ENCODE measurements at places on chromosomes 12 and 14.

- no peak for DNase-seq
These were observed 73.6 kb upstream of the PPP2R5C start for GRCh38 chr14:101687756-101688546.

DNA sequence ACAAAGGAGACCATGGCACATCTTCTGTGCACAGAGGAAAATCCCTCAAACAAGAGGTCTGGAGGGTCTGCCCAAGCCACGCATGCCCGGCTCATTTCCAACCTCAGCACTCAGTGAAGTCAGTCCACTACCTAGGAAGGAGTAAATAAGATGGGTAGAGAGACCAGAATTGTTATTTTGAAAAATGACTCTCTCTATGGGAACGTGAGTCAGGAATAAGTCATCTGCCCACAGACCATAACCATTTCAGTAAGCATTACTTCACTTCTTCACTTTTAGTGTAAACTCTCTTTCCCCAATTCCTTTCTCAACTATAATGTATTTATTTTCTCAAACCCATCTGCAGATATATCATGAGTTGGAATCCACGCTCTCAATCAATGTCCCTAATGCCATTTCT is 1039.9 kb upstream of the USP15 start:
- DNase-seq: no peak

DNA sequence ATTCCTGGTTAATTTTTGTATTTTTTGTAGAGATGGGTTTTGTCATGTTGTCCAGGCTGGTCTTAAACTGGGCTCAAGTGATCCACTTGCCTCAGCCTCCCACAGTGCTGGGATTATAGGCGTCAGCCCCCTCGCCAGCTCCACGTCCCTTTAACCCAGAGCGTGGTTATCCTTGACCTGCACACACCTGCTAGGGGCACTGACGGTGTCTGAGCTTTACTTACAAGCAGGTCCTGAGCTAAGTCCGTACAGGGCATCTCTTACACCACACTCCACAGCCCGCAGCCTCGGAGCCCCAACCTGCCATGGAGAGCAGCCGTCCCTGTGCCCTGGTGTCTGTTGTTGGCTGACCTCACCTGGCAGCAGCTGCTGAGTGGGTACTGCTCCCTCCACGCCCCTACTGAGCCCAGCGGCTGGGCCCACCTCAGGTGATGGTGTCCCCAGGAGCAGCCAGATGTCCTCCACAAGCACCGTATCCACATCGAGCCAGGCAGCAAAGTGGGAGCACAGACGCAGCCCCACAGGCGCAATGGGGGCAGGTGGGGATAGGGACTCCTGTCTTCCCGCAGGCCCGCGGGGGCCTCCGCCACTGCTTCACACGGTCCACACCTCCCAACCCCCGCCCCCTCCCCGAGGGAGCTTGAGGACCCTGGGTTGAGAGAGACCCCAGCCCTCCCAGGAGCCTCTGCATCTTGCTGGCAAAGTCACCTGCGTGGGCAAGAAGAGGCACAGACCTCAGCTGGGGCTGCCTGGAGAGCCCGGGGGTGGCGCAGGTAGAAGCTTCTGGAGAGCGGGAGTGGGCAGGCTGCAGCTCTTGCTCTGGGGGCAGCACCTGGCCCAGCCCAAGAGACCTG is 325.4 kb upstream of the SFSWAP start:
- no peak for DNase-seq

- DNase-seq: no peak
These were observed 12.0 kb downstream of the ADSS1 start for GRCh38 chr14:104735830-104736642.

DNA sequence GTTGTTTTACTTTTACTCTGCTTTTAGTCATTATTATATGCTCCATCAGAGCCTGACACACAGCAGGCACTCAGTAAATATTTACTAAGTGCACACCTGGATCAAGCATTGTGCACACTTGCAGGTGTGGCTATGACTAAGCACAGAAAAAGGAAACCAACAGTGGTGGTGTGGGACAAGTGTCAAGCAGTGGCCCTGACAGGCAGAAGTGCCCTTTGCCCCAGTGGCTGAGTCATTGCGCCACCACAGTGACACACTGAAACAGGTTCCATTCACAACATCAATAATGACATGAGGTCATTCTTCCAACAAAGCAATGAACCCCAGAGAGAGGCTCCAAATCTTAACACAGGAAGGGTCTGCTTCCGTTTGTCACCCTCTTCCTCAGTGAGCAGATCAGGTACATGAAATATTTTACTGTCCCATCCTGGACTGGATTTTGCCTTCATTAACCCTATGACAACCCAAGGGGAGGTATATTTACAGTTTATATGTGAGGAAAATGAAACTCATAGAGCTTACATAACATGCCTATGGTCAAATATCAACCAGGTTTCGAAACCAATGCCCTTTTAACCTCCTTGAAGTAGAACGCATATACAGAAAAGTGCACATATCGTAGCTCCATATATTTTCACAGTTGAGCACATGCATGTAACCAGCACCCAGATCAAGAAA is 82.6 kb upstream of the GTF2A1 start:
- no peak for DNase-seq

GRCh38 chr12:20212658-20213555 is 155.4 kb upstream of the PDE3A start:
- no peak for DNase-seq

- no peak for DNase-seq
These were observed 324.4 kb downstream of the PDZRN4 start for GRCh38 chr12:41512497-41512896.

DNA sequence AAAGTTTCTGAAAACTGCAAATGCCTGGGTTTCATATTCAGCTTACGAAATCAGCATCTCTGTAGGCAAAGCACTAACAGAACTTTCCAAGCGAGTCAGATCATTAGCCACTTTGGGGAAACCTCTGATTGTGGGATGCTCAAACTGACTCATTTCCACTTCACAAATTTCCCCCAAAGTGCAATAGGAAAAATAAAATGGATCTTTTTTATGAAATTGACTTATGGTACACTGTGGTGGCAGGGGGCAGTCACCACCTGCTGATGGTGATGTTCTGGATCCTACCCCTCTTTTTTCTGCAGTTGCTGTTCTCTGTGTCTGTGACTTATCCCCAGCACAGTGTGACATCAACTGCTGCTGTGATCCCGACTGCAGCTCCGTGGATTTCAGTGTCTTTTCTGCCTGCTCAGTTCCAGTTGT is 5.6 kb downstream of the TCTN1 start:
- peak; percentile 42 for DNase-seq

DNA sequence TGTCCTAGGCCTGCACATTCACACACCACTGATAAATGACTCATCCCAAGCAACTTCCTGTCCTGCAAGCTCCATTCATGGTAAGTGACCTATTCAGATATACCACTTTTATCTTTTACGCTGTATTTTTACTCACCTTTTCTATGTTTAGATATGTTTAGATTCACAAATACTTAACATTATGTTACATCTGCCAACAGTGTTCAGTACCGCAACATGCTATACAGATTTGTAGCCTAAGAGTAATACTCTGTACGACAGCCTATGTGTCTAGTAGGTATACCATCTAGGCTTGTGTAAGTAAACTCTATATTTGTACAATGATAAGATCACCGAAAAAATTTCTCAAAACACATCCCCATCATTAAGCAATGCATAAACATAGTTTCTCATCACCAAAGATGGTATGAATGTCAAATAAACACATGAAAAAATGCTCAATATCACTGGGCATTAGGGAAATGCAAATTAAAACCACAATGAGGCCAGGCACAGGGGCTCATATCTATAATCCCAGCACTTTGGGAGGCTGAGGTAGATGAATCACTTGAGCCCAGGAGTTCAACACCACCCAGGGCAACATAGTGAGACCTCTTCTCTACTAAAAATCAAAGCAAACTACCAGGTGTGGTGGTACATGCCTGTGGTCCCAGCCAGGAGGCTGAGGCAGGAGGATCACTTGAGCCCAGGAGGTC is 20.7 kb downstream of the ATXN2 start:
- no peak for DNase-seq

DNA sequence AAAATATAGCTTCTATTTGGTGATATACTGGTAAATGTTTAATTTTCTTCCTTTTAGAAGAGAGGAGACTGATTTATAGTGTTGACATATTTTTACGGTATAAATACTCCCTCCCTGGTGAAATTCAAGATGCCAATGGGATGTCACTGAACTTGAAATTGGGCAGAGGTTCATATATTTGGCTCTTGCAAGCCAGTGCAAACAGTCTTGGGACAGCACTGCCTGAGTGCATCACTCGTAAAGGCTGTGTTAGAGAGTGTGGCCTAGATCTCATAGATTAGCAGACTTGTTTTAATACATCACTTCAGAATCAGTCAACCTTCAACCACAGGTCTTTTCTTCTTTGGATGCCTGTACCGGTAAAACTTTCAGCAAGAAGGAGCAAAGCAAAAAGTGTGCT is 681.0 kb downstream of the NRXN3 start:
- DNase-seq: no peak

DNA sequence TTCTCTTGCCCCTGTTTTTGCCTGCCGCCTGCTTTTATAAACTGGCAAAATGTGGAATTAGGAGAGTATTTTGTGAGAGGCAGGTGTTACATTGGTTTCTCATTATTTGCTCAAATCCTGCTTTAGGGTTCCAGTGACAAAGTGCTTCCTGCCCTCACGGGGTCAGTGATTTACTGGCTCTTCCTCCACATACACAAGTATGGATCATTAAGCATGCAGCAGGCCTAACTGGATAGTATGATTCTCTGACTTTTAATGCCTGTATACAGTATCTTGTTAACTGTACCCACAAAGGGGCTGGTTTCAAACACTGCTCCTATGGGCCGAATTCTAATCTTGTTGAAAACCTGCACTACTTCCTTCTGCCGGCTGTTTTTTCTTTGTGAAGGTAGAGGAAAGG is 63.2 kb downstream of the PTCSC3 start:
- DNase-seq: no peak

DNA sequence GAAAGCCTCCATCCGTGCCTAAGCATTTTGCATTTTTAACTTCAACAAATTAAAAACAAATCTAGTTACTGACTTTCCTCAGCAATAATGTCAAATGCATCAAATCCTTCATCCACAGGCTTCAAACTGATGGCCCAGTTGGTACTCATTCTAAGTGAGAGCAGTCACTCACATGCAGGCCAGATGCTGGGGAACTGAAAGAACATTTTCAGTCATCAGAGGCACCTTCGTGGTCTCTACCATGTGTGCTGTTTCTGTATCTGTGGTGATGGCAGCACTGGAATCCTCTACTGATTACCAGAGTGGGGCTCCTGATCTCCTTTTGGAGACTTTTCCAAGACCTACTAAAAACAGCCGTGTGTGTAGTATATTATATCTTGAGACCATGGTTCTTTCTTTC is 145.2 kb downstream of the PRIMA1 start:
- DNase-seq: no peak

DNA sequence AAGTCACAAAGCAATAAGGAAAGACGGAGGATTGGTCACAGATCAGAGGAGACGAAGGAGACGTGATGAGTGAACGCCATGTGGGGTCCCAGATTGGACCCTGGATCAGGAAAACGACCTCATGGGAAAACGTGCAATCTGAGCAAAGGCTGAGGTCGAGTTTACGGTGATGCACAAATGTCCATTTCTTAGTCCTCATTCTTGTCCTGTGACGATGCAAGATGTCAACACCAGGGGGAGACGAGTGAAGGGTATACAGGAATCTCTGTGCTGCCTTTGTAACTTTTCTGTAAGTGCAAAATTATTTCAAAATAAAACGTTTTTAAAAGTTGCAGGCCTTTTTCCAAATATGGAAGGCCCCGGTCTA is 329.8 kb downstream of the MED13L start:
- no peak for DNase-seq

GRCh38 chr12:130571089-130571488 is 145.0 kb downstream of the RIMBP2 start:
- no peak for DNase-seq

- peak; percentile 7 for DNase-seq
These were observed 16.6 kb upstream of the CLEC2A start for GRCh38 chr12:9948606-9949296.

- no peak for DNase-seq
These were observed 155.6 kb downstream of the DYRK2 start for GRCh38 chr12:67804168-67804567.

DNA sequence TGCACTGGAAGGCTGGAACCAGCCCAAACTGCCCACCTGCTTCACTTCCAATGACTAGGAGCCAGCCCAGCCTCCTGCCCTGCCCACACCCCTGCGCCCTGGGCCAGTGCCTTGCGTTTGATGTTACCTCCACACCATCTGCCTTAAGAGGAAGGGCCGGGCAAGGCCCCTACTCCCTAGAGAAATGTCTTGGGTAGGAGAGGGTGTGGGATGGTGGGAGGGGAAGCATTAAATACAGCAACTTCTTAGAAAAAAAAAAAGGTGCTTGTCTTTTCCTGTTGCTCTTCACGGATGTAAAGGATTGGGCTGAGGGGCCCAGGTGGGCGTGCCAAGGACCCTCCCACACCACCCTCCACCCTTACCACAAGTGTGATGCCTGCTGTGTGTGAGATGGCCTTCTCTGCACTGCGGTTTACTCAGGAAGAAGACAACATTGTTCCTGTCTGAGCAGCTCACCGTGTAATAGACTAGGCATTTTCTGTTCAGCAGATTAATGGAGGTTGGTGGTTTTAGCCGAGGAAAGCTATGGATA is 99.9 kb downstream of the NINJ2 start:
- DNase-seq: no peak

GRCh38 chr12:52441320-52441911 is 7.2 kb upstream of the KRT75 start:
- DNase-seq: no peak

DNA sequence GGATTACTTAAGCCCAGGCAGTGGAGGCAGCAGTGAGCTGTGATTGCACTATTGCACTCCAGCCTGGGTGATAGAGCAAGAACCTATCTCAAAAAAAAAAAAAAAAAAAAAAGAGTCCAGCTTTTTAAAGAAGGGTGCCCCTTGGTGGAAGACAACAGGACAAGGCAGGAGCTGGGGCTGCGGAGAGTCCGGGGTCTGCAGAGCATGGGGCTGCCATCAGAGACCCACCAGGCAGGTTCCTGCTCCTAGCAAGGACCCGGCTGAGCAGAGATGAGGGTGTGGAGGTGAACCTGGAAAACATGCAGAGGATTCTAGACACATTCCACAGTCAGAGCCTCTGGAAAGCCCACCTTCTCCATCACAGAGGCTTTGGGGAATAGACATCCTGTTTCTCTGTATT is 21.0 kb upstream of the CIPC start:
- DNase-seq: no peak

GRCh38 chr14:93047661-93048060 is 68.1 kb downstream of the ITPK1 start:
- no peak for DNase-seq

DNA sequence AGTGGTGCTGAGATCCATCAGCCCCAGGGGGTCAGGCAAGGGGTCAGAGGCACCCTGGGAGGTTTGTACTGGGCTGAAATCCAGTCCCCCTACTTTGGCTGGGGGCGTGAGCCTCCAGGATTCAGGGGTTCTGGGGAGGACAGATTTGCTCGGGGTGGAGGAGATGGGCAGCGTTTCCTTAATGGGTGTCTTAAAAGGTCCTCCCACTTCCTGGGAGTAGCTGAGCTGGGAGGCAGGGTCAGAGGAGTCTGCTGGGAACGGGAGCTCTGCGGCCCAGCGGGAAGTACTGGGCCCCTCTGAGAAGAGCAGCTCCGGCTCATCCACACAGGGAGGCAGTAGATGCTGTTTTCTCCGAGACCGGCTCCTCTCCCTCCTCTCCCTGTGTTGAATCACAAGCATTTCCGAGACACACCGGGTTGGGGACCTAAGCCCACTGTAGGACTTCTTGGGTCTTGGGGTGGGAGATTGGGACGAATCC is 2.1 kb upstream of the TEX52 start:
- DNase-seq: no peak

- DNase-seq: no peak
These were observed 136.3 kb downstream of the HELB start for GRCh38 chr12:66438601-66439000.

Data from germinal center (tissue), 1 donor.